HL-60 (cell line): ENCODE measurements at places on chromosomes 11 and 22.

DNA sequence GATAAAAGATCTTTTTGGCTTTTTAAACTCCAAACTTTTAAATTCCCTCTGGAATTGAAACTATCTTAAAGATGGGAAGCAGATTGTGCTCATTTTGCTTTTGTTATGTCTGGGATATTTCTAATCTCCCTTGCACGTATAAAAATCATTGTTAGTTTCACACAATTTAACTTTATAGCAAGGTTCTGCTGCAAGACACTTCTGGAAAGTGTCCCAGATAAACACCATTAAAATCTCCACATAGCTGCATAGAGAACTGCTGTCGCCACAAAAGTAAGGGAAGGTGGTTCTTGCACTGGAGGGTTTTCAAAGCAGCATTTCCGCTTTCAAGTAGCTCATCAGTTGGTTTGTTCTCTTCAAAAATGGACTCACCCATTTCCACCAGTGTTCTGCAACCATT, 11.8 kb downstream of the PTS start:
- no peak for DNase-seq

- no peak for DNase-seq
These were observed 58.0 kb upstream of the CD82 start for GRCh38 chr11:44507491-44507890.

GRCh38 chr11:16191212-16191867, 165.0 kb downstream of the SOX6 start:
- DNase-seq = peak; percentile 15

- DNase-seq = no peak
These were observed 17.8 kb upstream of the RCN1 start for GRCh38 chr11:32072872-32073643.

DNA sequence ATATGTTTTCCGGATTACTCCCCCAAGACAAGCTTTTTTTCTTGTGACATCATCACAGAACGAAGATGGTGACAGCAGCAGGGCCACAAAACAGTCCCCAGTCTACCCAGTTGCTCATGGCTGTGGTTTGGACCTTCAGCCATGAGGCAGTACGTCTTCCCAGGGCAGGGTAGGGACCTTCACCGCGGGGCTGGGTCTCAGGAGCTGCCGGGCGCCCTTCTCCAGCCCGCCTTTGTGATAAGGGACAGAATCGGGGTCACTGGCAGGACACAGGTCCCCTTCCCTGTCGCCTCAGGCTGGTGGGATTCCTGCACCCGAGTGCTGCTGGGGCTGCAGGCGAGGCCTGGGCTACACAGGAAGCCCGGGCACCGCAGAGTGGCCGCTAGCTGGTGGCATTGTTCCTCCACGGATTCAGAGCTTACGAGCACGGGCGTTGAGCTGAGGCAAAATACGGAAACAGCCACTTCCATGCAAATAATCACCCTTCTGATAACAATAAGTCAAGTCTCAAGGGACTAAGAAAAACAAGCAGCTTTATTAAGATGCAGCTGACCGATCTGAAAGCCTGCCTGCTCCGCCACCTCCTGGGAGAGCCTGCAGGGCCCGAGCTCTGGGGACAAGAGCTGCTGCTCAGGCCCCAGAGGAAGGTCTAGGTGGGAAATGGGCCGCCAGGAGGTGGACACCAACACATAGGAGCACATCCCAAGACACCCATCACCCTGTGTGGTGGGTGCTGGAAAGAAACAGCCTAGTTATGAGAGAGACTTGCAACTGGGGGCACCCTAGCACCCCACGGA, 12.3 kb downstream of the TBX1 start:
- DNase-seq = peak; percentile 46

GRCh38 chr11:129307162-129307561, 68.5 kb upstream of the BARX2 start:
- no peak for DNase-seq

DNA sequence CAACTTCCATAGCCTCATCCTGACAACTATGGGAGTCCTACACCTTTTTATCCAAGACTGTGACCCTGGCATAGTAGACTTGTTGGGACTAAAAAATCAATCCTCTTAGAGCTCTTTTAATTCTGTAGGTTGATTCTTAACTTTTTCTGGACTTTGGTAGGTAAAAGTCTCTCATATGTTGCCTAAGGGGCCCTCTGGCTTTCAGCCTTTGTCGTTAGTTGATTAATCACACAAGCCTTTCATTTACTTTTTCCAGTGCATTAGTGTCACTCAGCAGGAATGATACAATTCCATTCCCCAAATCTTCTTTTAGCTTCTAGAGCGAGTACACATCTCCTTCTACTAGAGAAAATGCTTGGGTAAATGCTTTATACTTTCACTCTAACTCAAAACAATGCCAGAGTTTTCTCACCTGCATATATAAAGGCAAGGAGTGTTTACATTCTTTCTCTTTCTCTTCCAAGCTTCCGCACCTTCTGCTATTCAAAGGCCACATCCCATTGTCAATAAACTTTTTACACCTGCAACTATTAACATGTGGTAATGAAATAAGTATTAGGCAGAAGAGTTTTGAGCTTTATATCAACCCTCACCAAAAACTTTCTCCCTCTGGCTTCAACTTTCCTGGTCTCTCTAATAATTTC, 516.6 kb downstream of the FAM181B start:
- no peak for DNase-seq

GRCh38 chr22:26479792-26480610, 3.6 kb downstream of the HPS4 start:
- DNase-seq = no peak

GRCh38 chr11:120511116-120511819, at the start of gene GRIK4:
TSS of gene GRIK4 (plus strand) at chr11:120511748. CDS start at chr11:120660319, 148,571 bp downstream.
- peak; percentile 70 for DNase-seq

DNA sequence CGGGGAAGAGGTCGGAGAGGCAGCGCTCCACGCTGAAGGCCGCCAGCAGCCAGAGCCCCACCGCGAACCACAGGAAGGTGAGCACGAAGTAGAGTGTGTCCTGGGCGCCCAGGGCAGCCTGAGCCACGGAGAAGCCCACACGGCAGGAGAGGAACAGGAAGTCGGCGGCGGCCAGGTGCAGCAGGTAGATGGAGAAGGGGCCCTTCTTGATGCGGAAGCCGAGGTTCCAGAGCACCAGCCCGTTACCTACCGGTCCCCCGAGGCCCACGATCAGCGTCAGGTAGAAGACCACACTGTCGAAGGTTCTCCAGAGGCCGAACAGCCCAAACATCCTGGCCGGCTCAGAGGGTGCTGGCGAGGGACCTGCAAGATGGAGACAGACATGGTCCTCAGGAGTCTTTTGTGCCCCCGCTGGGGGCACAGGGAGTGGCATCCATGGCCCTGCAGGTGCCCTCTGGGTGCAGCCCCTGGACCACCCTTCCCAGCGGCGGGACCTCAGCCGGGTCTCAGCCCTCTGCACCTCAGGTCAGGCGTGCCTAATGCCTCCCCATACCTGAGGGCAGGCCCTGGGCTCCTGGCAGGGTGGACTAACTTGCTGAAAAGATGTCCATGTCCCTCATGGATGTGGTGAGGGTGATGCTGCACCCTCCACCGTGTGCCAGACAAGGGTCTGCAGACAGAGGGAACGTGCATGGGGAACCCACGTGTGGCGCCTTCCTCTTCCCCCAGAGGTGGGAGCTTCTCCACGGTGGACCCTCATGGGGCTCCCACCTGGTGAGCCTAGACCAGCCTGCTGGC, at the start of gene MRGPRG:
TSS of gene MRGPRG (minus strand) at position 331 of the 798 bp plus-strand sequence. CDS start at position 331, 0 bp downstream.
- DNase-seq = no peak

GRCh38 chr11:86896441-86896841, 58.8 kb downstream of the FZD4 start:
- DNase-seq = no peak

GRCh38 chr11:68216171-68216938, 3.3 kb upstream of the KMT5B start:
- DNase-seq = no peak

- DNase-seq = no peak
These were observed 26.0 kb downstream of the DUSP8 start for GRCh38 chr11:1546077-1546535.

GRCh38 chr22:38861170-38861876, 10.7 kb downstream of the CBX6 start:
- DNase-seq = no peak

GRCh38 chr11:120182372-120182771, 28.5 kb upstream of the OAF start:
- DNase-seq = no peak

DNA sequence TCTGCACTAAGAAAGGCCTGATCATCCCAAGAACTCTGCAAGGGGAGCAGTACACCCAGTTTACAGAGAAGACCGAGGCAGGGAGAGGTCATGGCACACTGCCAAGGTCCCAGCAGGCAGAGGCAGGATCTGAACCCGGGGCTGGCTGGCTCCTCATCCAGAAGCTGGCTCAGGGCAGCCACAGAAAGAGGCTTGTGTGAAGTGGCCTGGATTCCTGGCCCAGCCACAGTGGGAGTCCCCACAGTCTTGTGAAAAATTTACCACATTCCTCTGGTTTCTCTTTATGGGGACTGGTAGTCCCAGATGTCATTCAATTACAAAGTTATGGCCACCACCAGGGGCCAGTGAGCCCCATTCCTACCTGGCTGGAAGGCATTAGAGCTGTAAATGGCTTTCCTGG, 440.5 kb downstream of the MIAT start:
- no peak for DNase-seq

- no peak for DNase-seq
These were observed 23.2 kb downstream of the MED15 start for GRCh38 chr22:20530368-20531153.

GRCh38 chr11:14370496-14370895, 11.5 kb upstream of the RRAS2 start:
- no peak for DNase-seq

- DNase-seq = no peak
These were observed 118.7 kb upstream of the ZC3H12C start for GRCh38 chr11:109974523-109974922.

GRCh38 chr11:83921447-83922192, 635.5 kb upstream of the CCDC90B start:
- DNase-seq = no peak

- no peak for DNase-seq
These were observed 83.0 kb downstream of the ABTB2 start for GRCh38 chr11:34274712-34275398.

DNA sequence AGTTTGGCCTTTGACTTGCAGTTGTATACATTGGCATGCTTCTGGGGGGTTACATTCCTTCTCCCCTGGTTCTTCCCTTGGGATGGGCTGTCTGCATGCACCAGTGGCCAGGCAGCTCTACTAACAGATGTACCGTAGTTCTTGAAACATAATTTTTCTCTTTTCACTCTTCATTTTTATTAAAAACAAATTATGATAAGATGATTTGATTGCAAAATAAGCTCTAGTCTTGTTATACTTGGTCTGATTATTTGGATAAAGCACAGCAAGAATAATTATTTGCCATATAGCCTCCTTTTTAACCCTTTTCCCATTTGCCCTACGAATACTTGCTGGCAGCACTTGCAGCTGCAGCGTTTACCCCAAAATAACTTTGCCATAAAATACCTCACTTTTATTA, 12.7 kb downstream of the OR56A5 start:
- no peak for DNase-seq

DNA sequence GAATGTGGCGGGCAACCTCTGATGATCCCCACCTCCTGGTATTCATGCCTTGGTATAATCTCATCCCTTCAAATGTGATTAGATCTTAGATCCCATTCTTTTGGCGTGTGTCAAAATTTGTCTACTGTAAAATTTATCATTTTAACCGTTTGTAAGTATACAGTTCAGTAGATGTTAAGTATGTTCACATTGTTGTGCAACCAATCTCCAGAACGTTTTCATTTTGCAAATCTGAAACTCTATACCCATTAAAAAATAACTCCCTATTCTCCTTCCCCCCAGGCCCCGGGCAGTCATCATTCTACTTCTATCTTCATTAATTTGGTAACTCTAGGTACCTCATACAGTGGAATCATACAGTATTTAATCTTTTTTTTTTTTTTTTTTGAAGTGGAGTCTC, 159.0 kb downstream of the LDLRAD3 start:
- DNase-seq = no peak

DNA sequence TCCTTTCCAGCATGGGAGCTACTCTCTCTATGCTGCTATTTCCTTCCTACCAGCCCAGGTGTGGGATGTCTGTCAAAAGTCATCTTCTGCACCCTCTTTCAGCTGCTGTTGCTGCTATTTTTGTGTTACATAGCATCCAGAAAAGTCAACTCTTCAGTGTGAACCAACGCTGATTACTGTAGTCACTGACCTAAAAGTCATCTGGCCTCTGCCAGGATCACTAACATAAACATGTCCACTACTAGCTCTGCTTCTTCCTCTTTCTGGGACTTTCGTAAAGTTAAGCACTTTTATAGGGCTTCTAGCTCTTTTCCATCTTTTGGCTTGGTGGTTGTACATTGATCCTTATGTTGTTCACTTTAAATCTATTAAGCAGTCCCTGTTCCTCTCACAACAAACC, 90.2 kb upstream of the CARD18 start:
- no peak for DNase-seq

- no peak for DNase-seq
These were observed 12.7 kb upstream of the FXYD2 start for GRCh38 chr11:117837070-117837776.

GRCh38 chr11:77064648-77065217, 2.0 kb upstream of the CAPN5 start:
- no peak for DNase-seq

DNA sequence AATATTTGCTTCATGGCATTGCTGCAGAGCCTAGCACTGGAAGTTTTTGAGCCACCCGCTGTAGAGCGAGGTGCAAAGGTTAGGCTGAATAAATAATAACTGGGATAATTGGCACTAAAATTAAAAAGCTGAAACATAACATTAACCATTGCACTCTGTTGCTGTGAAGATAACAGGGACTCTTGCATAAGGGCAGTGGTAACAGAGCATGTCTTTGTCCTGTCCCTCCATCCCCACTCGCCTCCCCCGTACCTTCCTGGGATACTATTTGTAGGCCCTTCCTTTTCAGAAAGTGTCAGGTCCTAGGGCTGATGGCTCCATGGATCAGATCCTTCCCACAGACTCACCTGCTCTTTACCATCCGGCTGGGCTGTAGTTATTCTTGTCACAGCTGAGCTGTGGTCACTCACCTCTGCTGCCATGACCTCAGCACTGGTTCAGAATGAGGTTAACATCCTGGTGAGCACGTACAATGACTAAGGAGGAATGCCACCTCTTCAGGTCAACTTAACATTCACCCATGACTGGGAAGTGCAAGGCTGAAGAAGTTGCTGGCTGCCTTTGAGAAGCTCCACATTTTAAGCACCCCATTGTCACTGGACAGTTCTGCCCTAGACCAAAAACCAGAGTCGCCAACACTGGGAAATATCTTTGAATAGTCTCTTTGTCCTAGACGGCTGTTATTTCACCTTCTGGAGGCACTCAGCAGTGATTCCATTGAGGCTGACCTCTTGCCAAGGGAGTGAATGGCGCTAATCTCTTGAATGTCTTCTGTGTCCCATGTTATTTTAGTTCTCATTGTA, 103.2 kb upstream of the KIRREL3 start:
- no peak for DNase-seq

- peak; percentile 20 for DNase-seq
These were observed 7.3 kb upstream of the EHF start for GRCh38 chr11:34613552-34614056.

DNA sequence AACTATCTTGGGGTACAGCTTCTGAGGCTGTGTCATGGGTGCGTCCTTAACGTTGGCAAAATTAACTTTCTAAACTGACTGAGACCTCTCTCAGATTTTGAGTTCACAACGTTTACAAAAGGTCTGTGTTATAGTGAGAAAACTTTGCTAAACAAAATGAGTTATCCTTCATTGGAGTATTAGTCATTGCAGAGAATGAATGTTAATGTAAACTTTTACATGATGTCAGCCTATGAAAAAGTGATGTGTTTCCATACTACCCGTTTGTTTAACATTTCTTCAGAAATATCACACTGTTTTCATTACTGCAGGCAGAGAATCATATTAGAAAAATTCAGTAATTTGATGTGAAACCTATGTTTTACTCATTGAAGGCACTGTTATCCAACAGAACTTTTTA, 32.1 kb downstream of the HSD17B12 start:
- no peak for DNase-seq

GRCh38 chr22:33380789-33381530, 322.8 kb upstream of the SYN3 start:
- no peak for DNase-seq
